Activated naive CD8-positive, alpha-beta T cell treated with anti-CD3 and anti-CD28 coated beads for 36 hours (primary cell): ENCODE measurements at places on chromosomes 5 and 9. TPM values are rescaled to one million over a fixed set of nuclear protein-coding genes. Genes with fewer than 3 reads are reported as not detected.

- no peak for DNase-seq
- peaks cover 32% of the 10 kb centered on the region for H3K27me3 ChIP-seq
- no peaks in the 10 kb centered on the region for H3K4me1 ChIP-seq
- H3K27ac ChIP-seq: no peak overlapping the region
- no peak overlapping the region for H3K4me3 ChIP-seq
Observed at GRCh38 chr5:174323878-174324281, 278.4 kb downstream of the NSG2 start.

The PNPLA7 gene
- 2.5 TPM for total RNA-seq

The ZNF300 gene
- total RNA-seq: 2.8 TPM

GRCh38 chr9:105877721-105878120 lies 183.4 kb downstream of the TMEM38B start:
- no peaks in the 10 kb centered on the region for H3K36me3 ChIP-seq
- no peaks in the 10 kb centered on the region for H3K4me1 ChIP-seq
- H3K27ac ChIP-seq: no peak overlapping the region
- H3K4me3 ChIP-seq: no peak overlapping the region

DNA sequence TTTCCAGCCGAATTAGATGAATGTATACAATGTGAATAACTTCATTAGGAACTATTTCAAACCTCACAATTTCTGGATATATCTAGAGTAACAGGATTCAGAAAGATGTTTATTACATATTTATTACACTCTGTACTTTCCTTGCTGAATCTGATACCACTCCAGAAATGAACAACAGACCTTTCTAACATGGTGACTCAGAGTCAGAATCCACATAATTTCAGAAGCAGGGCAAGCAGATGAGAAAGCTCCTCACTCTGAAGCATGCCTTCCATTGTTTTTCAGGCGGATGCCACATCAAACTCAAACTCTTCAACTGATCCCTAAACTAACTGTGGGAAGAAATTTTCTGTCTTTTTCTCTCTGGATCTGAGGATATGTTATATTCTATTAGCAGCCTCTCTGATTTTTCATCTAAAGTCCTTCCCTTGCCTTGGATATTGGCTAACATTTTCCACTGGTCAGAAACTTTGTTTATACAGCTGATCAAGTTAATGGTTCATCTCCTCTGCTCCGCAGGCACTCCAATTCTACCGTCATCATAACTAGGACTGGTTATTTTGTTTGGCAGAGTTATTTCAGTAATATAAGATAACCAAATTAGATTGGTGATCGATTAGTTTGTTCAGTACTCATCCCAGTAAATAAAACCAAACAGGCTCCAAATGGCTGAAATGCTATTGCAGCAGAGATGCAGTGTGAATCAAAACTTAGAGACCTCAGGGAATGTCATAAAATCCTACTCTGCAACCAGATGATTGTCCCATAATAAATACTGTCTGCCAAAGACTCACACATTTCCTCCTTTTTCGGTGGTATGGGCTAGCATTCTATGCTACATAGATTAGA lies 556.0 kb downstream of the EBF1 start:
- peak overlapping the region; percentile 62 for H3K27ac ChIP-seq
- H3K27me3 ChIP-seq: peaks cover 3% of the 10 kb centered on the region
- H3K36me3 ChIP-seq: peaks cover 4% of the 10 kb centered on the region
- H3K4me3 ChIP-seq: no peak overlapping the region
- peaks cover 33% of the 10 kb centered on the region for H3K4me1 ChIP-seq
- no peak for DNase-seq
